ENCODE measurements at places on chromosomes 13 and 19. TPM values are rescaled to one million over a fixed set of nuclear protein-coding genes. Genes with fewer than 3 reads are reported as not detected.

DNA sequence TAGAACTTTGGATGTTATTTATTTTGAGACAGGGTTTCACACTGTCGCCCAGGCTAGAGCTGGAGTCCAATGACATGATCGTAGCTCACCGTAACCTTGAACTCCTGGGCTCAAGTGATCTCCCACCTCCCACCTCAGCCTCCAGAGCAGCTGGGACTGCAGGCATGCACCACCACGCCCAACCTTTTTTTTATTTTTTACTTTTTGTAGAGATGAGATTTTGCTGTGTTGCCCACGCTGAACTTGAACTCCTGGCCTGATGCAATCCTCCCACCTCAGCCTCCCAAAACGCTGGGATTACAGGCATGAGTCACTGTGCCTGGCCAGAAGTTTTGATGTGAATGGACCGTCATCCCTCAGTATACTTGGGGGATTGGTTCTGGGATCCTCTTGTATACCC lies 13.7 kb downstream of the ANKRD27 start:
- no peak for DNase-seq

GRCh38 chr19:1170938-1171754 lies 2.9 kb downstream of the SBNO2 start:
- DNase-seq: no peak

GRCh38 chr13:32039528-32039927 lies 8.0 kb downstream of the FRY start:
- DNase-seq: no peak

- peak; percentile 33 for DNase-seq
Measured at GRCh38 chr19:34432797-34433196, 4.6 kb downstream of the UBA2 start.

- DNase-seq: no peak
Measured at GRCh38 chr19:5240011-5240410, 100.6 kb downstream of the PTPRS start.

- no peak for DNase-seq
Measured at GRCh38 chr13:39565036-39565949, 37.7 kb downstream of the LHFPL6 start.

- no peak for DNase-seq
Measured at GRCh38 chr13:60627071-60627686, 230.2 kb downstream of the TDRD3 start.

GRCh38 chr19:929203-929890 lies 3.5 kb downstream of the ARID3A start:
- no peak for DNase-seq

GRCh38 chr13:73074926-73075325 lies 16.1 kb downstream of the KLF5 start:
- DNase-seq: no peak

- no peak for DNase-seq
Measured at GRCh38 chr13:114152831-114153371, 20.5 kb upstream of the RASA3 start.

DNA sequence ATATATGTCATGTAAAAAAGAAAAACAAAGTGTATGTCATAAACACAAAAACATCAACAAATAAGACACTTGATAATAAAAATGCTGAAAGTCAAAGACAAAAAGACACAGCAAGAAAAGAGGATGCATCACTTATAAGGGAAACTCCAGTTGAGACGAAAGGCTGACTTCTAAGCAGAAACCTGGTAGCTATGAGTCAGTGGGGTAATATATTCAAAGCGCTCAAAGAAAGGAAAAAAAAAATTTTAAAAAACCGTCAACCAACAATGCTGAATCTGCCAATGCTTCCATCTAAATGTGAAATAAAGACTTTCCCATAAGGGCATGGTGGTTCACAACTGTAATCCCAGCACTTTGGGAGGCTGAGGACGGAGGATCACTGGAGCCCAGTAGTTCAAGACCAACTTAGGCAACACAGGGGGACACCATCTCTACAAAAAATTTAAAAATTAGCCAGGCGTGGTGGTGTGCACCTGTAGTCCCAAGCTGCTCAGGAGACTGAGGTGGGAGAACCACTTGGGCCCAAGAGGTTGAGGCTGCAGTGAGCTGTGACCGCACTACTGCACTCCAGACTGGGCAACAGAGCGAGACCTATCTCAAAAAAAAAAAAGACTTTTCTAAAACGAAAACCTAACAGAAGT lies 24.0 kb downstream of the USP12 start:
- DNase-seq: no peak

- DNase-seq: no peak
Measured at GRCh38 chr19:18000480-18000914, 7.5 kb upstream of the ARRDC2 start.

GRCh38 chr19:38699027-38699346 lies 45.3 kb downstream of the CAPN12 start:
- no peak for DNase-seq

DNA sequence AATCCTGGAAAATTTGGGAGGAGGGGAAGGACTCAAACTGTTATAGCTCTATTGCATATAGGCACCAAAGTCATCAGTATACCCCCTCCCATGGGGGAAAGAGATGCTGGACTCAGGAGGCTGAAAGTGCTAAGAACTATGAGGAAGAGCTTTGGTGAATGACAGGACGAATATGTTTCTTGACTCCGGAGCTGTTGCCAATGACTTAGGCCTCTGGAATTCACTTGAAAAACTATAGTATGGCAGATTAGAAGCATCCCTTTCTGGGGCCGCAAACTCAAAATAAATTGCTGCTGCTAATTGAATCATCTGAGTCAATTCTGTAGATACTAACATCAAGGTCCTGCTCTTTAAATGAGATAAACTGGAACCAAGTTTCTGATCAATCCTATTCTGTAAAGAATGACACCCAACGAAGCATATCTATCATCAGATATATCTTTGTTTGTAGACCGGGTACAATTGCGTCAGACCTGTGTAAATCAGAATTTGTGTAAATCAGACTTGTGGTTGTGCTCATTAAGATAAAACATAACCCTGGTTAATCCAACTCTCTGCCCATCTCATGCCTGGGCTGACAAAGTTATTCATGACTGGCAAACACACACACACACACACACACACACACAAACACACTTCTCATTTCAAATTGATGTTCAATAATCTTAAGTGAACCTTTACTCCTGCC lies 1793.8 kb upstream of the PCDH20 start:
- no peak for DNase-seq

DNA sequence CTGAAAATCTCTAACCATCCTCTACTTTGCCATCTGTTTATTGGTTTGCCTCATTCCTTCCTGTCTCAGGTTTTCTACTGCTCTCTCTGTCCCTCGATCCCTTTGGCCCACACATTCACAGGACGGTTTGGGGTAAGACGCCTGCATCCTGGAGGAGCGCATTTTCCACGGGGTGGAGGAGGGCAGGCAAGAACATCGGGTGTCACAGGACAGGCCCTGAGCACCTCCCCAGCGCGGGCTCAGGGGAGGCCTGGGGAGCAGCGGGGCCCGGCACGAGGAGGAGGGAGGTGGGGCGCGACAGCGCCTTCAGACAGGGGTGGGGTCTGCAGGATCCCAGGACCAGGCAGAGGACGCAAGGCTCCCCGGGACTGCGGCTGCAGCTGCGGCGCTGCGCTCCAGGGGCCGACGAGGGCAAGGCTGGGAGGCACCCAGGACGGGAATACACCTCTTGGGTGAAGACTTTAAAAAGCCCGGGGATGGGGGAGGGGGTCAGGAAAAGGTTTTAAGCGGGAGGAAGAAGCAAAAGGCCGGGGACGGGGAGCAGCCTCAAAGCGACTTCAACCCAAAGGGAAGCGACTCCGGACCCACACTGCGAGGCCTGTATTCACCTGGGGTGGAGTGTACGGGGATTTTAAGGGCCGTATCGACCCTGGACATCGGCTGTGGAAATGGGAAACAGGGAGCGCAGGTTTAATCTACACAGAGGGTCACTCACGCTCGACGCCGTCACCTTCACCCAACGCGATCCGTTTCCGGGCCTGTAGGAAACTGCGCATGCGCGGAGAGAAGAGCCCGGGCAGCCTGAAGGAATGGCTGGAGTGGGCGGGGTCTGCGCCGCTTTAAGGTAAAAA lies at the start of gene ZNF415:
Gene ZNF415, minus strand, starts transcription at position 770 of the 851 bp plus-strand sequence. CDS start 10,234 bp downstream, outside the sequence.
- peak; percentile 82 for DNase-seq

GRCh38 chr19:46932346-46932745 lies 71.5 kb downstream of the ARHGAP35 start:
- DNase-seq: no peak

DNA sequence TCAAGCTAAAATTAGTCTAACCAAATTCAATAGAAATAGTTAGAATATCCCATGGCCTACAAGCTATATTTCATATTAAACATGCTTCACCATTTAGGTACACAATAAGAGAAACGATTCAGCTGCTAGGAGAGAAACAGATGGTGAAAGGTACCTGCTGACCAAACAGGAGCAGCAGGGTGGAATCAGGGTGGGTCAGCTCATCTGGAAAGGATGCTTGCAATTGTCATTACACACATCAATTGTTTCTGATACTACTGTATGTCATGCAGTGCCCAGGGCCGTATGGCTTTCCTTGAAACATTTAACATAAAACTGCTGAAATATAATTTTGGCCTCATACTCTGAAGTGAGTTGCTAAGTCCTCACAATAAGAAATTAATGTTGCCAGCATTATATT lies 776.0 kb downstream of the DACH1 start:
- DNase-seq: no peak

GRCh38 chr13:108734676-108735075 lies 105.3 kb downstream of the MYO16 start:
- no peak for DNase-seq

DNA sequence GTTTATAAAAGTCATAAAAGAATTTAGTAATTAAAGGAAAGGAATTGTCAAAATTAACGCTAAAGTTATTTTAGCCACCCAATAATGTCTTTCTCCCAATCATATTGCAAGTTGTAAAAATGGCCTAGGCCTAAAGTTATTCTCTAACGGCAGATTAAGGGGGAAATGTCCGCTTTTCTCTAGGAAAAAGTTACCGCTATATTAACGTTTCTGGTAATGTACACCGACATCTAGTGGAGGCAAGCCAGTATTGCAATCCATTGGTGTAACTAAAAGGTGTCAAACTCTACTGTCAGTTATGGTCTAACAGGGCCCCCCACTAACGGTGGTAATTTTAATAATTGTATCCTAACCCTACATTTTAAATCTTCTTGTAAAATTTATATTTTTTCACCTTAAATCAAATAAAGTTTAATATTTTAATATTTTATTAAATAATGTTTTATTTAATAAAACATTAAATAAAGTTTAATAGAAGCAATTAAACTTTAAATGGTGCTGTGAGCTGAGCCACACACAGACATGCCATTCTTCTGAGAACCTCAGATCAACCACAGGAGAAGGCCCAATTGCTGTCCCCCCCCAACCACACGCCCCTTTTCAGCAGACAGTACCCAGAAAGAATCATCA lies 35.9 kb upstream of the ZSCAN5A start:
- no peak for DNase-seq

GRCh38 chr19:49912965-49913685 lies 15.9 kb upstream of the ATF5 start:
- no peak for DNase-seq

DNA sequence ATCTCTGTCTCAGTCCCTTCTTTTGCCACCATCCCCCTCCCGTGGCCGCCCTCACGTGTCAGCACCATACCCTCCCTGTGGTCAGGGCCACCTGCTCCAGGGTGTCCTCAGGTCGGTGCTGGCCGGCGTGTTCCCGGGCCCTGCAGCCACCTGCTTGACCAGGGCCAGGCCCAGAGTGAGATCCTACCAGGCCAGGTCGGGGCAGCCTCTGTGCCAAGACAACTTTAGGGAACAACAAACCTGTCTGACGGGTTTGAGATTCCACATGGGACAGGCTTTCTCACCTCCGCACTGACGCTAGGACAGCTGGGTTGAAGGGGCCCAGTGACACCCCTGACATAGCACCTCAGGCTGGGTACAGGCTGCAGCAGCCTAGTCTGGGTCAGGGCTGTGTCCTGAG lies 7.5 kb upstream of the SBNO2 start:
- no peak for DNase-seq

- DNase-seq: no peak
Measured at GRCh38 chr19:32464279-32464678, 58.7 kb downstream of the DPY19L3 start.

- no peak for DNase-seq
Measured at GRCh38 chr13:24341439-24341838, 32.1 kb downstream of the C1QTNF9 start.

DGKH gene
- 4.8 TPM for total RNA-seq

FUZ gene
- total RNA-seq: 18.3 TPM

KLF5 gene
- 1.1 TPM for total RNA-seq

ADGRE3 gene
- not detected for total RNA-seq

ZNF836 gene
- 8.1 TPM for total RNA-seq

CRLF1 gene
- 20.0 TPM for total RNA-seq

EFNA2 gene
- total RNA-seq: not detected

SOX1 gene
- total RNA-seq: not detected

ELSPBP1 gene
- total RNA-seq: not detected
